ENCODE measurements at places on chromosomes 4 and X.

- no peak for DNase-seq
These were observed 57.0 kb upstream of the MAP9 start for GRCh38 chr4:155433636-155434360.

- no peak for DNase-seq
These were observed 20.4 kb upstream of the MAPK10 start for GRCh38 chr4:86380181-86380724.

- no peak for DNase-seq
These were observed 29.6 kb downstream of the MCUB start for GRCh38 chr4:109589605-109590004.

DNA sequence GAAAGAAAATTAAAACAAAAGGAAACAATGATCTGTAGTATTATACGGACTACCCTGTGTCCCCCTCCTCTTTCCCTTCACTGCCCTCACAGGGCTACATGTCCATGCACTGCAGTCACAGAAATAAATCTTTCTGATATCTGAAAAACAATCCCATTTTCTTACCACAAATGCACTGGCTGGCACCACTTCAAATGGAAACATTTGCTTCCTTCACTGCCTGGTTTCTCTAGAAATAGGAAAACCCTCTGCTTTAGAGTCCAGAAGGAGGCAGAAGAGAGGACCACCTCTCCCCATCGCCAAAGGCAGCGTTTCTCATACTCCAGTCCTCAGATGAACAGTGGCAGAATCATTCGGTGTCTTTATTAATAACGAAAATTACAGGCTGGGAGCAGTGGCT, 98.2 kb downstream of the GRIA3 start:
- DNase-seq, result no peak

DNA sequence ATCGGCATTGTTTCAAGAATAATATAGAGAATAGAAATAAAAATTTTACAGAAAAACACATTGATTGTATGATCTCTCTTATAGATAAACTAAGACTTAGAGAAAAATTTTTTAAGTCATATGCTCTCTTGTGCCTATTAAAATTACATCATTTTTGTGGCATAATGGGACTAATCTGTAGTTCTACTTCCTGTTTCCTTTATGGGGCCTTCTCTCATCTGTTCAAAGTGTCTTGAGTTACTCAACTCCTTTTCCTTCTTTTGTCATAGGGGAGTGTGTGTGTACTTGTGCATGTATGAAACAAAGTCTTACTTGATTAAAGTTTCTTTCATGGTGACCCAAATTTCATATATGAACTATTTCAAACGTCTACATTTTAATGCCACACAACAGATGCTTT, 1448.9 kb upstream of the TENM3 start:
- DNase-seq, result no peak

- DNase-seq, result no peak
These were observed 8.4 kb upstream of the NUP54 start for GRCh38 chr4:76156635-76157034.

DNA sequence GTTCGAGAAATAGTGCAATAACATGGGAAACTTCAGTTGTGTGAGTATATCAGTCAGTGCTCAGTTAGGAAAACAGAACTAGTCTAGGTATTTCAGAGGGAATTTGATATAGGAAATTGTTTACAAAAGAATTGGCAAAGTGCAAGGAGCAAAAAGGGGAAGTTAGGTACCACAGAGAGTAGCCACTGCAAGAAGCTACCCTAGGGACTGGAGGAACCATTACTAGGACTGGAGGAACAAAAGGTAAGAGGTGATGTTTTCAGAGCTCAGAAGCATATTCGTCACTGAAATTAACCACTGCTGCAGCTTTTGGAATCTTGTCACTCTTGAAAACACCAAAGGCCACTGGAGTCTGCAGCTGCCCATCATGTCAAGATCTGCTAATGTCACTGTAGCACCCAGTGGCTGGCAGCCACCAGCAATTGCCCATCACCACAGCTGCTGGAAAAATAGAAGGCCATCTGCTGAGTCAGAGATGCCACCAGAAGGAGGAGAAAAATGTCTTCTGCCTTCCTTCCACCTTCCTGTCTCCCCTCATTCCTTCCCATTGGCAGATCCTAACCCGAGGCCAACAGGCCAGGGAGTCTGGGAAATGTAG, 160.6 kb upstream of the RPS6KA3 start:
- DNase-seq, result no peak

DNA sequence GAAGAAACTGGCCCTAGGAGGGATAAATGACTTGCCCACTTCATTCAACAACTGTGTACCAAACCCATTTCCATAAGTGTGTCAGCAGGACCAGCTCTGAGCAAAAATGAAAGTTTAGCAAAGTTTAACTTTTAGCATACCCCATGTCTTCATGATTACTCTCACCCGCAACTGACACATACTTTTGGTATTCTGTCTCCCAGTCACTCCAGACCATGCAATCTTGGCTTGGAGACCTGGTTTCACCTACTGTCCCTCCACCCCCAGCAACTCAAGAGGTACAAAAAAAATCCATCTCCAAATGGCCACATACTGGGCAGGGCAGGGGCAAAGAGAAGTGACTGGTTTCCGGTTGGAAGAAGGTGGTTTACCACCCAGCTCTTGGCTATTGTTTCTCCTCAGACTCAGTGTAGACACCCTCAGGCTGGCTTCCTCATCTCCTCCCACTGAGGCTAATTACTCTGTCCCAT, 79.8 kb downstream of the RLIM start:
- DNase-seq, result peak; percentile 20

DNA sequence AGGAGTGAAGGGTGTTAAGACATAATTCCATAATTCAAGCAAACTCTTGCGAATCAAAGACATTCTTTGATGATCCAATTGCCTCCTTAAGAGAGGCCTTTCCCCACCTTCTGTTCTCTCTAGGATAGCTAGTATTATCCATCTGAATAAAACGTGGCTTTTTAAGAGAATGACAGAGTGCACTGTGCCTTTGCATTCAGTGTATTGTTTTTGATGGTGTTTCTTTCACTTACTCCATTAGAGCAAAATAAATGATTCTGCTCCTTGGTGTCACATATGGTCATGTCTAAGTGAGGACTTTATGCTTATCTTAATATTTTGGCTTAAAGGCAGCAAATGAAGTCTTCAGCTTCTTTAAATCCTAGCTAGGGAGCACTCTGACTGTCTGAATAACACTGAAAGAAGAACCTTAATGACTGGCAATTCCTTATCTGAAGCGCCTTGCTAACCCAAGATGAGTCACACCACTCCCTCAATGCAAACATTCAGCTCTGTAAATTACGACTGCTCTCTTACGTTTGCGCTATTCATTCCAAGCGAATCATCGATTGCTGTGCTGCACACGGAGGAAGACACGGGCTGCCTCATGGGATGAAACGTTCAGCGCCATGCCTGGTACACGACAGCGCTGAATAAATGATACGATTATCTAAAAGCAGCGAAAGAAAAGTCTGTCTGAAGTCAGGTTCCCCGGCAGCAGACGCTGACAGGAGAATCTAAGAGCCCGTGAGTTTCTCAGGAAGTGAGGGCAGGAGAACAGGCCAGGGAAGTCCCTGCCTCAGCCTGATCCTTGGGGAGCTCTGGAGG, 35.1 kb upstream of the GEMIN8 start:
- no peak for DNase-seq

- DNase-seq, result peak; percentile 35
These were observed 32.2 kb upstream of the CCKAR start for GRCh38 chr4:26522478-26522877.

- DNase-seq, result no peak
These were observed 483.0 kb upstream of the NDST4 start for GRCh38 chr4:115596265-115597001.

DNA sequence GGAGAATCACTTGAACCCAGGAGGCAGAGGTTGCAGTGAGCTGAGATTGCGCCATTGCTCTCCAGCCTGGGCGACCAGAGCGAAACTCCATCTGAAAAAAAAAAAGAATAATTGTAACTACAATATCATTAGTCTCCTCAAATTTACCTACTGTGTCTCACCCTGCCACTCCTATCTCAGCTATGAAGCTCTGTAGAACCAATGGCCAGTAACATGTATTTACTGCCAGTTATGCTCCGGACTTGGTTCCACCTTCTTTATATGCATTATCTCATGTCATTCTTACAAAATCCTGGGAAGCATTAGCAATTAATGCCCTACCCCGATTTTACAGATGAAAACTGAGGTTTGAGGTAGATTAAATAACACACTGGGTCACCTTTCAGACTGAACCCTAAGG, 7.0 kb upstream of the FAT1 start:
- no peak for DNase-seq

DNA sequence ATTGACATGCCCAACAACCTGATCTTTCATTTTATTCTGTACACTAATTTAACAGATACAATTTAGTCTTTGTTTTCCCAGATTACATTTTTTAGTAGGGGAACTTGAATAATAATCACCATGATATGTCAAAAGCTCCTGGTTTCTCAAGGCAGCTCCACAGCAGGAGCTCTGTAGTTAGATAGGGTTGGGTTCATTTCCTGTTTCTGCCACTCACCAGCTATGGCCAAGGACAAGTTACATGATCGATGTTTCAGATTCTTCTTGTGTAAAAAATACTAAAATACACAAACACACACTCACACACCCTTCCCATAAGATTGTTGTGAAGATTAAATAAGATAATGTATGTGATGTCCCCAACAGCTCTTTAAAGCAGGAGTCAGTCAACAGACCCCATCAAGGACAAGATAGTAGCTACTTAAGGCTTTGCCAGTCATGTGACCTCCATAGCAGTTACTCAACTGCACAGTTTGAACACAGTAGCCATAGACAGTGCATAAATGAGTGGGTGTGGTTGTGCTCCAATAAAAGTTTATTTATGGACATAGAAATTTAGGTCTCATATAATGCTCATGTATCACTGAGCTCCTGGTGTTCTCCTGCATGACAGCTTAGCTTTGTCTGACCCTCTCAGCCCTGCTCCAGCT, 18.4 kb downstream of the GUCY1A1 start:
- no peak for DNase-seq

GRCh38 chr4:41374490-41374889, 117.8 kb downstream of the UCHL1 start:
- DNase-seq, result no peak

- DNase-seq, result no peak
These were observed 15.9 kb downstream of the FGFRL1 start for GRCh38 chr4:1027219-1027914.

DNA sequence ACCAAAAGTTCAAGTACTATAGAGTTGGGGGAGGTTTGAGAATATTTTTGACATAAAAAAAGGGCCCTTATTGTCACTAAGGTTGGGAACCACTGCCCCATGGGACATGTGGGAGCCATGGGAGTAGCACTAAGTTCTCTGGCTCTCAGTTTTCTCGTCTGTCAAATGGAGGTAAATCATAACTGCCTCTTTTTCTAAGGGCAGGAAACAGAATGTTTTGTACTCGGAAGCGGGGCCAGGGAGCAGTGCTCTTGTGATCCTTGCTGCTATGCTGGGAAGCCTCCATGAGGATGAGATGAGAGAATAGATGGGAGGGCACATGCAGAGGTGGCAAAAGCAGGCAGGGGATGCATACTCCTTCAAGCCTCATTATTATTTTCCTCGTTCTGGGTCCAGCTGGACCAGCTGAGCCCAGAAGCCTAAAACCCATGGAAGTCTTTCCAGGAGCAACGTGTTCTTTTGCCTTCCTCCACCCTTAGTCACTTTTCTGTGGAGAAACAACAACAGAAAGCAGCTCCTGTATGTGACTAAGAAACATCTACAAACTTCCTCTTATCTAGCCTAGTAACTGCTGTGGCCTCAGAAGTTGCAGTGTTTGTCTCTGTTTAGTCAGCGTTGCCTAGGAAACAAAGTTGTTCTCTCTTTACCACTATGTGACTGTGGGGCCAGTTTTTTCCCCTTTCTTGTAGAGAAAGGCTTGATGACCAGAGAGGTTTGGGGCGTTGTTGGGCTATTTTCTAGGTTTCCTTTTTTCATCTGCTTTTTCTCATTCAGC, 64.8 kb downstream of the TSC22D3 start:
- peak; percentile 46 for DNase-seq

DNA sequence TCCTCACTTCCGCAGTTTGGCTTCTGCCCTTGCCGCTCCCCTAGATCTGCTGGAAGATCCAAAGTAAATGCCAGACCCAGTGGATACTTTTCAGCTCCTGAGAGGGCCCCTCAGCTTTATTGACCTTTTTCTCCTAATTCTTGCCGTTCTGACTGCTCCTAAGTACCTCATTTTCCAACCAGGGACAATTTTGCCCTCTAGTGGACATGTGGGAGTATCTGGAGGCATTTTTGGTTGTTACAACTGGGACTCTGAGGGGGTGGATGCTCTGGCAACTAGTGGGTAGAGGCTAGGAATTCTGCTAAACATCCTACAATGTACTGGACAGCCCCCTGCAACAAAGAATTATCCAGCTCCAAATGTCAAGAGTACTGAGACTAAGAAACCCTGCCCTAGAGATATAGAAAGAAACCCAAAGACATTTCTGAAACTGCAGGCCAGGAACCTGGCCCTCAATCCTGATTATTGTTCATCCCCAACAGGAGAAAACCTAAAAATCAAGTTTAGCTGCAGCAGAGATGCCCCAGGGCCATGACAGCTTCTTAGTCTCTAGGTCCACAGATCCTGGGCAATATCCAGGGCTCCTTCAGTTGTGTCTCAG, 3.4 kb downstream of the TEX13B start:
- no peak for DNase-seq

GRCh38 chr4:48470137-48470536, 13.0 kb upstream of the SLC10A4 start:
- no peak for DNase-seq

DNA sequence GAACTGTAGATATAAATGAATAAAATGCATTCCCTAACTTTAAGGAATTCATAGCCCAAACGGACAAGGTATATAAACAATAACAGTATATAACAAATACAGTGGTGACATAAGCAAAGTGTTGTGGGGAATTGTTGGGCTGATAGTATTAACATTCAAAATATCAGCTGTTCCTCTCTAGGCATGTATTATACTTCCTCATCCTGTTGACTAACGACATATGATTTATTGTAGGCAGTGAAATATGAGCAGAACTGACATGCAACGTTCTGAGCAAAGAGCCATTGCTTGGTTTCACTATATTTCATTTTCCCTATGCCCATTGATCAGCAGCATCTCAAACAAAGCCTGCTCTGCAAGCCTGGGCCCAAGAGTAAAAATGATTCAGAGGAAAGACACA, 143.9 kb downstream of the PTCHD1 start:
- no peak for DNase-seq

DNA sequence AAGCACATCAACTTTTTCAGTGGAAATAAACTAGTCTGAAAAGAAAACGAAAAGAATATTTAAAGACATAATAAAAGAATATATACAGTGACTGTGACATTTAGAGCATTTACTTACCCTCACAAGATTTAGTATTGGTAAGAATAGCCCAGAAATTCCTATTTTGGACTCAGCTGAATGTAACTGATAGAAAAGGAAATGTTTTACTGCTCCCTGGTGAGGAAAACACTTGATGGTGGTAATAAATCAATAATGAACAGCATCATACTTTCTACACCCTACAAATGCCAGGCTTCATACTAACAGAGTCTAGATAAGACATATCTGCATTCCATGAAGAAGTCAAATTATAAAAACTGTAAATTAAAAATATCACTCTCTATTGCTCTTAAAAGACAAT, 753.5 kb upstream of the PCDH10 start:
- no peak for DNase-seq

- no peak for DNase-seq
These were observed 1193.7 kb downstream of the RPA4 start for GRCh38 chrX:98077440-98077839.

GRCh38 chrX:103157496-103158316, 57.2 kb upstream of the BEX4 start:
- no peak for DNase-seq

GRCh38 chrX:68822641-68823410, 6.0 kb upstream of the EFNB1 start:
- DNase-seq, result peak; percentile 11

All from HS-27A (cell line).